ENCODE measurements at places on chromosomes 7 and 10.

DNA sequence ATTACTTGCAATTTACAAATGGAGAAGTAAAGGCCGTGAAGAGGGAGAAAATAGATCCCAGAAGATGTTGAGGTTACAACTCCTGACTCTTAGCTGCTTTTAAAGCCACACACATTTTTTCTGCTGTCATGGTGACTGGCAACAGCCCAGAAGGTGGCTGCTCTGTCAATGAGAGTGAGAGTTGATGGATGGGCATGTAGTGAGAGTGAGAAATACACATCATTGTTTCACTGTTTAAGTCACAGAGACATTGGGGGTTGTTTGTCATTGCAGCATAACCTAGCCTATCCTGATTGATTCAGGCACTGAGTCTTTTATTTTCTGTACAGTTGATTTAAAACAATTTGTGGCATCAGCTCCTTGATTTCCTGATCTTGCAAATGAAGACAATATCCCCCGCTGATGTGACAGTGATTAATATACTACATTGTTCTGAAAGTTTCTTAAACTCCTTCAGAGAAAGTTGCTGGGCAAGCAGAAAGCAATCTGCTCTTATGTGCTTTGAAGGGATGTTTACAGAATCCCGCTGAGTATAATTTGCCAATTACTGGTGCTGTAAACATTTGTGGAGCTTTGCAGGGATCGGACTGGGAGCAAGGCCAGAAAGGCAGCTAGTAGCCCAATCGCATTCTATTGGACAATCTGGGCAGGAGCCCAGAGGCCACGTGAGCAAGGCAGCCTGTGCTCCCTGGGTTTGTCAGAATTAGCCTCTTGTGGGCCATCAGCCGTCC is 229.6 kb downstream of the PRPF18 start:
- no peak for DNase-seq

- DNase-seq: no peak
These were observed 30.5 kb upstream of the TRIM8 start for GRCh38 chr10:102613785-102614184.

- DNase-seq: no peak
These were observed 14.5 kb upstream of the FRMD4A start for GRCh38 chr10:14345262-14345661.

- no peak for DNase-seq
These were observed 20.9 kb upstream of the JAKMIP3 start for GRCh38 chr10:132044803-132045202.

DNA sequence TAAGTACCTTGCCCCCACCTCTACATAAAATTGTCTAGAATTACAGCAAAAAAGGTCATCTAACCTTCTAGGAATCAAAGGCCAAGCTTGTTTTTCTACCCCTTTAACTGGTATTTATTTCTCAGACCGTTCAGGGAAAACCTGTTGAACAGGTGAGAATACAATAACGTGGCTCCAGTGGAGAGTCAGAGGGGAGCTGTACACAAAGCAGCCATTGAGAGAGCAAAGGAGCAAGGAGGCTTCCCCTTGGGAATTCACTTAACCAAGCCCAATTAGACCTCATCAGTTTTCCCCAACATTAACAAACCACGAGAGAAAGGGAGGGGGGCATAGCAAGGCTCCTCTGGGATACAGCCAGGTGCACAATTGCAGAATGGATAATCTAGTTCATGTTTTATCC is 101.9 kb downstream of the ELMO1 start:
- no peak for DNase-seq

DNA sequence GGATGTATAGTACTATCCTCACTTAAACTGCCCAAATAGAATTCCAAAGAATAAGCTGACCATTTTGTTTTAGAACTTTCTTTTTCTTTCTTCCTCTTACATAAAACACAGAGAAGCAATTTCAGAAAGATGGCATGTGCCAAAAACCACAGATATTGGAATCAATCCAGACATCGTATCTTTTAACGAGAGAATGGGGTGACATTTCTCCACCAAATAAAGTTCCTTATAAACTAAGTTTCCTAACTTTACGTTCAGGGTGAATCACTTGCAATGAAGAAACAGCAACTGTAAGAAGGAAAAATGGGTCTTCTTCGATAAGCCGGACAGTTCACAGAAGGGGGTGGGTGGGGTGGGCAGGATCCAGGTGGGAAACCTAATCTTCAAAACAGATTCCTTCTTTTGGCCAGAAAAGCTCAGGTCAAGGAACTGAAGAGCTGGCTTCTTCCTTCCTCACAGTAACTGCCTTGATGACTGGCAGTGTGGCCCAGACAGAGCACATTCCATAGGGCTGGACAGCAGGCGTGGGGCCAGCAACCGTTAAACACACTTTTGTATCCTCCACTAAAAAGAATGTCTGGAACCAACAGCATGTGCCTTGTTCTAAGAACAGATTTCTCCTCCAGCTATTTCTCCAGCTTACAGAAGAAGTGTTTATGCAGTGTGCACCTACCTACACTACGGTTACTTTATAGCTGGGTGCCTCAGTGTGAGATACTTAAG is 31.5 kb downstream of the CREB3L2 start:
- DNase-seq: no peak

GRCh38 chr7:144720149-144720548 is 115.7 kb downstream of the TPK1 start:
- DNase-seq: no peak

- no peak for DNase-seq
These were observed 120.7 kb downstream of the COL28A1 start for GRCh38 chr7:7414791-7415603.

- DNase-seq: no peak
These were observed 25.0 kb downstream of the ADARB2 start for GRCh38 chr10:1712314-1712713.

GRCh38 chr10:118798231-118798662 is 43.5 kb upstream of the CACUL1 start:
- no peak for DNase-seq

DNA sequence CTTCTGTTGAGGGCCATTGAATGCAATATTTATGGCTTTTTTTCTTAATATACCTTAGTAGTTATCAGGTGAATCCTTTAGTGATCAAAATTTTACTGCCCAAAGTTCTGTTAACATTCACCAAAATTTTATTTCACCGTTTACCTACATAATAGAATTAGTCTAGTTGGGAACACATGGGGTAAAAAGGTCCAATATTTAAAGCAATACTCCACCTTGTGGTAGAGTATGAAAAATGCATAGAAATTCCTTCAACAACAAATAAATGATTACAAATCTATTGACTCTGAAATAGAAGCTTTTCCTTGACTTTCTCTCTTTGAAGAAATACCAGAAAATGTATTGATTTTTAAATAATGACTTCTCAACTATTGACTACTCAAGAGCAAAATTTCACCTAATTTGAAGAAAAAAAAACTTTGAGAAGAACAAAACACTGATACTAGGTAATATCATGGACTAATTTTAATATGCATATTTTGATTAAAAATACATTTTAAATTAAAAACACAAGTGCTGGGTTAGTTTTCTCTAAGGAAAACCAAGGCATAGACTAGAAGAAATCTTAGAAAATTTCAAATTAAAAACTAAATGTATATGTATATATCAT is 43.3 kb downstream of the POLR1F start:
- DNase-seq: peak; percentile 11

DNA sequence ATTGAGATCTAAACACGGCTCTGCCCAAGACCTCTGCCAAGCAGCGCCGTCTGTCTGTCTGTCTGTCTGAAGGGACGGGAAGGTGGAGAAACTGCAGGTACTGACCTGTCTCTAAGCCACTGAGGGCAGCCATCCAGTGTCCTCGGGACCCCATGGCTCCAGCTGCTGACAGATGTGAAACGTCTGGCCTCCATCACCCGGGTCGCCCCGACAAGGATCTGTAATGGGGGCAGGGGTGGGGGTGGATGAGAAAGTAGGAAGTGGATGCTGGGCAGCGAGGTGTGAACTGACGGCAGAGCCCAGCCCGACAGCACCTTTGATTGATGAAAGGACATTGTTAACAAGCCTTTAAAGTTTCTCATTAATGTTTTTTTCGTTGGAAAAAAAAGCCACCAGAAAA is 193.1 kb downstream of the EBF3 start:
- no peak for DNase-seq

- no peak for DNase-seq
These were observed 475.4 kb upstream of the IGFBP3 start for GRCh38 chr7:46396481-46396880.

GRCh38 chr7:157406971-157407370 is 70.2 kb downstream of the DNAJB6 start:
- DNase-seq: no peak

- DNase-seq: no peak
These were observed 24.5 kb upstream of the CDK1 start for GRCh38 chr10:60753817-60754216.

GRCh38 chr10:4825456-4825867 is 545 bp upstream of the AKR1E2 start:
- no peak for DNase-seq

DNA sequence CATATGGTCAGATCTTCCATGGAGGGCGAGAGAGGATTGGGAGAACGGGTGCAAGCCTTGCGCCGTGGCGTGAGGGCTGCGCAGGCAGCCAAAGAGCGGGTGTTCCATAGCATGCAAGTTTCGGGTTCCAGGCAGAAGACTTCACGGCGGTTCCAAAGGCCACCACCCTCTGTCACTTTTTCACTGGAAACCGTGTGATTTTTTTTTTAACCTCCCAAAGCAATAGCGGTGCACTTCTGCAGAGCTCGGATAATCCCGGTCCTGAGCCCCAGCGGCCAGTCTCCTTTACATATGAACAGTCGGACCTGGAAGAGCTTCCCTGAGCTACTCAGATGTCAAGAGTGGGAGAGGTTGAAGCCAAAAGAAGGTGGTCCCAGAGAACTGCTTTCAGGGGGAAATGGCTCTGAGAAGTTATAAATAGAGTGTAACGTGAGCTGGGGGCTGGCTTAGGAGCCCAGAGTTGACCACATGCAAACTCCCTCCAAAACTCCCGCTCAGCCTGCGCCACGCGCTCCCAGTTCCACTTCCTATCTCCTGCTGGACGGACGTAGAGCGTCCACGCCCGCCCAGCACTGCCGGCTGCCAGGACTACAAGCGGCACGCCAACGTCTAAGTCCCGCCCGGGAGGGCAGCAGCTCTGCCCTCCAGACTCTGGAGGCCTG is at the start of gene MEOX2:
TSS of gene MEOX2 (minus strand) at position 389 of the 662 bp plus-strand sequence. CDS start at position 108, 281 bp downstream.
- DNase-seq: no peak

DNA sequence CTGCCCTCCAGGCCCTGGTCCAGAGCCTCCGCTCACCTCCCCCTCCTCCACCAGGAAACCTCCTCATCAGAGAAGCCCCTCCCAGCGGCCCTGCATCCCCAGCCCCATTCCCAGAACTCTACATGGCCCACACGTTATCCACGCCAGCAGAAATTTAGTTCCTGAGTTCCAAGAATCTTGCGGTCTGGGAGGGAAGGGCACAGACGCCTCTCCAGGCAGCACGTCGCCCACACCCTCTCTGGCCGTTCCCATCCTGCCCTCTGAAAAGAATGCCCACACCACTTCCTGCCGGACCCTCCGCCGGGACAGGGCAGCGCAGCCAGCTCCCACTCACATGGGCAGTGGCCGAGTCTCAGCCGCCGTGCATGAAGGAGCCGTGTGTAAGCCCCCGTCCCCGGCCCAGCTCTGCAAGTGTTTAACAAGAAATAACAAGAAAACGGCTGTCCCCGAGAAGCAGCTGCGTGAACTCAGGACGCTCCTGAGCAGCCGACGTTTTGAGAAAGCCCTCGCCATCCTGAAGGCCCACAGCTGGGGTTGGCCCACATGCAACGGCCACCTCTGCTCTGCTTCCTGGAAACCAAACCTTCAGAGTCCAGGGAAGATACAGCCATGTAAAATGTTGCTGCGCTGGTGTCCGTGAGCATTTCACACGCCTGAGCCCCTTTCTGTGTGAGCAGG is 17.4 kb downstream of the ADGRA1 start:
- no peak for DNase-seq

DNA sequence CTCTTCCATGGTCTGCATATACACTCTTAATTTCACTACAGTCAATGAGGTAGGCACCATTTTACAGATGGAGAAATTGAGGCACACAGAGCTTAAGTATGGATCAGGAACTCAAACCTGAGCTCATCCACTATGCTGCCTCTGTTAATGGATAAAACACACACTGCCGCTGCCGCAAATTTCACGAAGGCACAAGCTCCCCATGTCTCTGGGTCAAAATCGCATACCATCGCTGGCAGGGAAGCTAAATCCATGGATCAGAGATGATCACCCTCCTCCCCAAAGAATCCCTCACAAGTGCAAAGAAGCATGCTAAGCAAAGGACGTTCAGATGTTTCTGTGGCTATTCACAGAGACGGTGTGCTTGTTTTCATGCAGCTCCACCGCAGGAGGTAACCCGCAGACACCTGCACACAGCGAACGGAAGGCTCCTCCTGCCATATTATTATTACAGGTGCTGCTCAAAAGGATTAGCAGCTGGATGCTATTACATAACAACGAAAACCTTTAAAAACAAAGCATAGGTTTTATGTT is 109.3 kb downstream of the UBE2H start:
- DNase-seq: no peak

- DNase-seq: no peak
These were observed 6.2 kb downstream of the PAXIP1 start for GRCh38 chr7:154996756-154997155.

- no peak for DNase-seq
These were observed 276.3 kb upstream of the KCND2 start for GRCh38 chr7:119996634-119997033.

- no peak for DNase-seq
These were observed 1080.6 kb upstream of the LRRN3 start for GRCh38 chr7:110010359-110010758.

- no peak for DNase-seq
These were observed 105.0 kb downstream of the EPC1 start for GRCh38 chr10:32241946-32242345.

GRCh38 chr7:101813402-101814019 is 3.9 kb upstream of the CUX1 start:
- DNase-seq: no peak

GRCh38 chr7:46032942-46033341 is 111.9 kb upstream of the IGFBP3 start:
- DNase-seq: no peak

- no peak for DNase-seq
These were observed 1.5 kb upstream of the FERD3L start for GRCh38 chr7:19146699-19147098.

DNA sequence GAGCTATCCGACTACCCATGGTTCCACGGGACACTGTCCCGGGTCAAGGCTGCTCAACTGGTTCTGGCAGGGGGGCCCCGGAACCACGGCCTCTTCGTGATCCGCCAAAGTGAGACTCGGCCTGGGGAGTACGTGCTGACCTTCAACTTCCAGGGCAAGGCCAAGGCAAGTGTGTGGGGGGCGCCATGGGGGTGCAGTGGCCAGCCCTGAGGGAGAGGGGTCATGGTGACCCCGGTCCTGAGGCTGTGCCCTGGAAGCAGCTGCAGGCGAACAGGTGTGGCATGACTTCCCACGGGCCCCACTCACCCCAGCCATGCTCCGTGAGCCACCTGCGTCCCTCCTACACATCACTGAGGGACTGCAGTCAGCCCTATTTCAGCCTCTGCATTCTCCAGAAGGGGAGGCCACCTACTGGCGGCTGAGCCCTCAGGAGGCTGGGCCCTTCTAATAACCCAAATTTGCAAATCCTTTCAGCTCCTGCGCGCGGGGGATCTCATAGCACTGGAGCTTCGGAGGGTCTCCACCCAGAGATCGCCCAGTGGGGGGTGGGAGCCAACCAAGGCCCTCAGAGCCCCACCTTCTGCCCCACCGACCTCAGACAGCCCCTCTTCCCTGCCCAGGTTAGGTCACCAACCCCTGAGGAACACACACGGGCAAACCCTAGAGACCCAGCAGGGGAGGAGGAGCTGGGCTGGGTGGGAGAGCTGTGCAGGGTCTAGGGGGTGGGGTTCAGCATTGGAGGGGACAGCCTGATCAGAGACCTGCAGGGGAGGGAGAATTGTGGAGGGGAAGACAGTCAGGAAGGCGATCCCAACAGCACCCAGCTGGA is 30.8 kb downstream of the SH2B2 start:
- DNase-seq: no peak
